ENCODE measurements at places on chromosomes 5 and 9.

GRCh38 chr5:6825678-6826244 lies 112.5 kb downstream of the TENT4A start:
- no peak for DNase-seq

DNA sequence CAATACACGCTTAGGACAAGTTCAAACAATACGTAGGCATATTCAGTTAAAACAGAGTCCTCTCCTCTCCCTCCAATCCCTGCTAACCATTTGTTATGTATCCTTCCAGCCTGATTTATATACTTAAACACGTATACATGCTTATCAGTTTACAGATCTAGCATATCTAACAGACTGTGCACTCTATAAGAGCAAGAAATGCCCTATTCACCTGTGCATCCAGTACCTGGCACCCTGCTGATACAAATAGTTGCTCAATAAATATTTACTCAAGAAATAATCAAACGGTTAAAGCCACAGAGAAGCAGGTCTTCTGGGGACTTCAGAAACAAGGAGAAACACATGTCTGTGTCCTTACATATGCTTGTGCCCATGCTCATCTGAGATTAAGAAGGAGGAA lies 55.9 kb downstream of the MLLT3 start:
- no peak for DNase-seq

GRCh38 chr9:18723366-18723765 lies 249.4 kb downstream of the ADAMTSL1 start:
- no peak for DNase-seq

DNA sequence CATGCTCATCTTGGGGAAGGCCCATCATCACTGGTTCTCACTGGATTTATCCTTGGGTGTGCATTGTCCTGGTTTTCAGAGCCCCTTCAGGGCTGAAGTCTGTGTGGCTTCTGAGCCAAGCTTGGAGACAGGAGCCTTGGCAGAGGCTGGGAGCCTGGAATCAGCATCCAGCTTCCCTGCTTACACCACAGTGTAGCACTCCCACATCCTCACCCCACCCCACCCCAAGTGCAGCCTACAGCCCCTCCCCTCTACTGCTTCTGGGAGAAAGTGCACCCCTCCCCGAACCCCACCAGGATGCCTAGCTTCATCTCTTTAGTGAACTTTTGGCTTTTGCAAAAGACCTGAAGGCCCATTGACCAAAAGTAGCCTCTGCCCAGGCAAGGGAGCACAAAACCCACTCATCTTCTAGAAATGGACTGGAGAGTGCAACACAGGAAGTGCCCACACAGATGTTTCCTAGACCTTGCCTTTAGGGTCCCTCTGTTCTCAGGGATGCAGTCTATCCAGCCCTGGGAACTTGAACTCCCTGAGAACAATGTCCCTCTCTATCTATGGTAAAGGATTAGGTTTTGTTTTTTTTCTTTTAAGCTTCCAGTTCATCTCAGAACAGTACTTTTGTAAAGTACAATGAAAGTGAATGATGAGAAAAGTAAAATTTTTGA lies 189.7 kb downstream of the PALM2AKAP2 start:
- DNase-seq: no peak

DNA sequence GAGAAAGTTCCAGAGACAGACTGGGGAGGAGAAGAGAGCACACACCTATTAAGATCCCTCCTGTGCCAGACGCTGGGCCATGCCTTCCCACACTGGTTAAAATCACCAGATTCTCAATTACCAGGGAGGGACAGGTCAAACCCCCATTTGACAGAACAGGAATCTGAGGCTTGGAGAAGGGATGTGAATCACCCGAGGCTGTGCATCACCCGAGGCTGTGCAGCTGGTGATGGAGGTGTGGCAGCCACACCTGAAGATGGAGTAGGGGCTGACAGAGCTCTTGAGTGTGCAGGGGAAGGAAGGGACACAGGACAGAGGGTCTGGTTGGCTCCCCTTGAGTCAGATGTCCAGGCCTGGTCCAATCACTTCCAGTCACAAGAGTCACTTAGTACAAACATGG lies 70.6 kb downstream of the LMX1B start:
- DNase-seq: no peak

DNA sequence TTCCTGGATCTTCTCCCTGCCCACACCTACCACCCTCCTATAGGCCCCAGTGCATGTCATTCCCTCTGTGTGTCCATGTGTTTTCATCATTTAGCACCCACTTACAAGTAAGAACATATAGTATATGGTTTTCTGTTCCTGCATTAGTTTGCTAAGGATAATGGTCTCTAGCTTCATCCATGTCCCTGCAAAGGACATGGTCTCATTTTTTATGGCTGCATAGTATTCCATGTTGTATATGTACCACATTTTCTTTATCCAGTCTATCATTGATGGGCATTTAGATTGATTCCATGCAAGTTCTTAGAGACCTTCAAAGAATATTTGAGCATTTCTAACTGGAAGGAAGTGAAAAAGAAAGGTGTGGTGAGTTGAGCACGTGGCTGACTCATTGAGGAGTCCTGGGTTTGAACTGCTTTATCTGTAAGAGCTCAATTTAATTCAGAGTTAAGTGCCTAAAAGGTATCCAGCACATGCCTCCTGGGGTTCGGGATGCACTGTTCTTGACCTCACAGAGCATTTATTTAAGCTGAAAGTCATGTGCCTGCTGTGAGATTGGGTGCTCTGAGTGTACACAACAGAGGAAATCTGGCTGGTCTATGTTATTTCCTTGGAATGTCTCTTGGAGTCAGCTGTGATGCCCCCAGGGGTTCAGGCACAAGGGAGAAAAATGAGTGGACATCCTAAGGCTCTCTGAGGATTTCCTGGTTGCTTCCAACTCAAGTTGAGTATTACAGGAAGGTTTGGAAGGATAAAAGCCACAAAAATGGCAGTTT lies 56.4 kb downstream of the SH3GL2 start:
- DNase-seq: no peak

DNA sequence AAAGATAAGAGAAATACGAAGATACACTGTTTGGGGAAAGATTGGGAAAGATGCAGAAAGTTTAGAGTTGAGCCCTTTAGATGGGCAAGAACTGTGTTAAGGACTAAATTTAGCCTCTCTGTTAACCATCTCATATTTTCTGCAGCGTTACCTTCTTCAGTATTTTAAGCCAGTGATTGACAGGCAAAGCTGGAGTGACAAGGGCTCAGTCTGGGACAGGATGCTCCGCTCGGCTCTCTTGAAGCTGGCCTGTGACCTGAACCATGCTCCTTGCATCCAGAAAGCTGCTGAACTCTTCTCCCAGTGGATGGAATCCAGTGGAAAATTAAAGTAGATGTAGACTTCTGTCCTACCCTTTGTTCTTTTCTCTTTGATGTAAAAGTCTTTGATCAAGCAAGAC lies 26.4 kb upstream of the LNPEP start:
- DNase-seq: no peak
